ENCODE measurements at places on chromosomes 4 and X. TPM values are rescaled to one million over a fixed set of nuclear protein-coding genes. Genes with fewer than 3 reads are reported as not detected.

GRCh38 chr4:173073939-173074500 lies 94.6 kb upstream of the GALNT7 start:
- no peak for DNase-seq

GRCh38 chr4:8821151-8821950 lies 50.3 kb downstream of the HMX1 start:
- no peak for DNase-seq

- DNase-seq, result peak; percentile 11
Measured at GRCh38 chrX:145751943-145752342, 65.7 kb upstream of the SLITRK2 start.

DNA sequence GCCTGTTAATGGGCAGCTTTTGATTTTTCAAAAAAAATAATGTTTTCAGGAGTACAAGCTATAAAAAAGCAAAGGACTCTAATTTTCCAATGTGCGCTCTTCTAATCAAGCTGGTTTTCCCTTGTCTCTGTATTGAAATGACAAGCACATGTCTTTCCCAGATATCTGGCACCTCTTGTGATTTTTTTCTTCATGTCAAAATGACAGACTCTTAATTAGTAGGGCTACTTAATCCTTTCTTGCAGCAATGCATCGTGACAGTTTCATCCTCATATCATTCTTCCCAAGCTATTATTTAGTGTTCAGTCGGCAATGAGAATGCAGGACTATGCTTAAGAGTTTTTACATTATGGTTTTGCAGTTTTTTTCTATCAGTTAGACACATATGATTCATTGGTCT lies 139.5 kb downstream of the MAGEC1 start:
- no peak for DNase-seq

- DNase-seq, result no peak
Measured at GRCh38 chr4:36313301-36313700, 31.9 kb downstream of the DTHD1 start.

- no peak for DNase-seq
Measured at GRCh38 chr4:24768604-24769003, 26.8 kb upstream of the SOD3 start.

ADH6 gene
- not detected for total RNA-seq

- DNase-seq, result peak; percentile 18
Measured at GRCh38 chr4:114598191-114599121, at the start of gene UGT8. Gene UGT8, plus strand, starts transcription at chr4:114598807. Its CDS starts 24,074 bp downstream, at chr4:114622881.

- no peak for DNase-seq
Measured at GRCh38 chr4:63049726-63050125, 1359.5 kb downstream of the TECRL start.

DNA sequence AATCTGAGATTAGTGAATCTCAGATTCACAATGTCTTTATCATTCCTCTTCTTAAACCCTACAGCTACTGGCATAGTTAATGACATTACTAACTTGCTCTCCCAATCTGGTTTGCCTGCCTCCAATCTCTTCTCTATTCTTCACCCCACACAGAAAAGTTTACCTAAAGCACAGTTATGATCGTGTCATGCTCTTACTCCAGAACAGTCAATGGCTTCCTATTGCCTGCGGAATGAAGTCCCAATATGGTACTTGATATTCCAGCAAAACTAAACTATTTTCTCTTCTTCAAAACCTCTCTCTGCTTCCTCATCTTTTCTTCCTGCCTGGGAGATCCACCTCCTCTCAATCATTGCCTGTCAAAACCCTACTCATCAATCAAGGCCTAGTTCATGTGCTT lies 3.4 kb upstream of the PRPS1 start:
- DNase-seq, result no peak

DNA sequence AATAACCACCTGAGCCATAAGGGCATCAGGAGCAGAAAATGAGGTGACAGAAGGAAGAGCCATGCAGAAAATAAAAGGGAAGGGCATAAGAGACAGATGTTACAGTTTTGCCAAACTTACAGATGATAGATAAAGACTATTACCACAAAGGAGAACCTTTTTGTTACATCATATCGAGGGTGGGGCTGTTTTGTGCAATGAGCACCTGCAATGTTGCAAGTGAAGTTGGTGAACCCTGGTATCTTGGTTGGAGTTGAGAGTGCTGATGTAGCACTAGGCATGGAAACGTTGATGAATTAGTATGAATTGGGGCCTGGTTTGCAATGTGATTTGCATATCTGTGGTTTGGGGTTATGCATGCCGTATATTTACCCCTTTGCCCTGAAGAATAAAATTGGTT lies 119.8 kb upstream of the TEX13D start:
- no peak for DNase-seq

GRCh38 chr4:148415500-148415899 lies 26.7 kb downstream of the NR3C2 start:
- DNase-seq, result peak; percentile 26

GRCh38 chr4:143016171-143016570 lies 168.5 kb upstream of the USP38 start:
- no peak for DNase-seq

GRCh38 chr4:158006990-158007389 lies 165.8 kb downstream of the GASK1B start:
- peak; percentile 92 for DNase-seq

MID2 gene
- total RNA-seq, result 11.3 TPM

Measured in muscle of leg (tissue), 16 donors.